B cell (primary cell): ENCODE measurements at places on chromosomes 11 and 22. TPM values are rescaled to one million over a fixed set of nuclear protein-coding genes. Genes with fewer than 3 reads are reported as not detected.

DNA sequence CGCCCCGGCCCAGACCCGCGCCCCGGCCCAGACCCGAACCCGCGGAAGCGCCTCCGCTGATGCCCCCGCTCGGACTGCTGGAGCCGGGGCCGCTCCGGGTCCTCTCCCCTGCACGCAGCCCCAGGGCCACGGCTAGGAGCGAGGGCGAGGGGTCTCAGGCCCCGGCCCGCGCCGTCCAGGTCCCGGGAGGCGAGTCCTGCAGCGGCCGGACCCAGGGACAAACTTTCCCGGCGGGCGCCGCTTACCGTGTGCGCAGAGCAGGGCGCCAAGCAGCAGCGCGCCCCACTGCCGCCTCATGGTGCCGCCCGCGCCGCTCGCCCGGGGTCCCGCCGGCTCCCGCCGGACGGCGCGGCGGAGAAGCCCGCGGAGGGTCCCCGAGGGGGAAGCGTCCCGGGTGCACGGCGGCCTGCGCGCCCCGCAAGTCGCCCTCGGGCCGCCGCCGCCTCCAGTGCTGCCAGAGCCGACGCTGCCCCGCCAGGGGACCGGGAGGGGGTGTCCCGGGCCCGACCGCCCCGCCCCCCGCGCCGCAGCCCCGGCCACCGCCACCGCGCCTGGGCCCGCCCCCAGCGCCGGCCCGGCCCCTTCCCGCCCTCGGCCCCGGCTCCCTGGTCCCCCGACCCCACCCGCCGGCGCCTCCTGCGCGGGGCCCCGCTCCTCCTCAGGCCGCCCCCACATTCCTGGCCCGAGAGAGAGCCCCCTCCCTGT is at the start of gene LRP4:
Gene LRP4, minus strand, starts transcription at position 468 of the 705 bp plus-strand sequence. Its CDS starts 171 bp downstream, at position 297.
- DNase-seq, result peak; percentile 65
- peaks cover 31% of the 10 kb centered on the region for H3K4me1 ChIP-seq
- H3K27me3 ChIP-seq, result peaks cover 53% of the 10 kb centered on the region
- no peaks in the 10 kb centered on the region for H3K36me3 ChIP-seq

DNA sequence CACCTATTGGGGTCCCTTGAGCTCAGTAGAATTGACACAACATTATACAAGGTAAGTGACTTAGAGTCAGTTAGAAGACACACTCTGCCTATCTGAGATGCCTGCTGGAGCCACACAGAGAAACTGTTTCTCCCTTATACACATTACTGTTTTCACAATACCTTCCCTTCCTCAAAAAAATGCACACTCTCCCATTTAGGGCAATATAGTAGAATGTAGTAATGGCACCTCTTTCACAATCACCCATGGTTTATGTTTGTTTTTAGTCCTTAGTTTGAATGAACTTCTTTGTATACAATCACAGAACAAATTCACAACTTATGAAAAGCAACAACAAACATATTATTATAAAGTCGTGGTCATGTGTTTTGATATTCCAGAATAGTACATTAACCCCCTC is 14.3 kb downstream of the OR52H1 start:
- H3K27ac ChIP-seq, result no peak overlapping the region
- no peak overlapping the region for H3K4me3 ChIP-seq
- H3K4me1 ChIP-seq, result no peaks in the 10 kb centered on the region

DNA sequence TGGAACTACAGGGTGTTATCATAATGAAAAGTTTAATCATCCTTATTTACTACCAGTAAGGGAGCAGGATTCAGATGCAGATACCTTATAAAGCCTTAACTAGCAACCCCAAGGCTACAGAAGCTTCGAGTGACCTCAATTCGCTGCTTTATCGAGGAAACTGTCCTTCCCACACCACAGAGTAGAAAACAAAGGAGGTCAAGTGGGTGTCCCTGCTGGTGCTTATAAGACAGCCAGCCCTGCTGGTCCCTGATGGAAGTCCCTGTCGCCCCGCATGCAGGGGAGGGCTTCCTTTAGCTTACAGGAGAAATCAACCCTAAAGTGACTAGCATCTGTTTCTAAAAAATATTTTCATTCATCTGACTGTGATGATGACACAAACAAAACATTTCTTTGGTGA is 7.3 kb downstream of the MN1 start:
- no peak overlapping the region for H3K4me3 ChIP-seq
- H3K27me3 ChIP-seq, result no peaks in the 10 kb centered on the region
- no peaks in the 10 kb centered on the region for H3K4me1 ChIP-seq

- DNase-seq, result no peak
- H3K27ac ChIP-seq, result no peak overlapping the region
- H3K27me3 ChIP-seq, result peaks cover 21% of the 10 kb centered on the region
- H3K4me1 ChIP-seq, result no peaks in the 10 kb centered on the region
- H3K36me3 ChIP-seq, result no peaks in the 10 kb centered on the region
- no peak overlapping the region for H3K4me3 ChIP-seq
These were observed 3.2 kb upstream of the SYT13 start for GRCh38 chr11:45289369-45289768.

DNA sequence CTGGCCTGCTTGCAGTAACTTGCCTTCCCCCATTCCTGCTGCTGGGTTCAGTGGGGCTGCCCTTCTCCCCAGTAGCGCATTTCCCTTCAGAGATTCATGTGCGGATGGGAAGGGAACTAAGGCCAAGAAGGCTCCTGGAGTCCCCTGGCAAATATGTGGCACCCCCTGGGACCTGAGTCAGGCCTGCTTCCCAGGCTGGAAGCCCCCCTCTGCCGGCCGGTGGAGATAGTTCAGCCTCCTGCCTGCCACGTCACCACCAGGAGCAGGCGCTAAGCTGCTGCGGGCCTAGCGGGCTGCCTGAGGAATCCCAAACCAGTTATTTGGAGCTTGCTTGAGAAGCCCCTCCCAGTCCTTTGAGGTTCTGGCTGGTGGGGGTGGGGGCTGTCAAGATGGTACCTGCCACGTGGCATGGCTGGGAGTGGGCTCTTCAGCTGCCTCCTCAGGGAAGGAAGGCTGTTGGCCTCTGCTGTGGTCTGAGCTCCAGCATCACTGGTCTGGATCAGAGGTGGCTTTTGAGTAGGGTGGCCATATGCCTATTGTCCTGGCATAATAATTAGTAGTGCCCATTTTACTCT is 2.0 kb downstream of the SERPINH1 start:
- no peak for DNase-seq
- H3K27ac ChIP-seq, result no peak overlapping the region
- H3K4me1 ChIP-seq, result peaks cover 21% of the 10 kb centered on the region
- H3K4me3 ChIP-seq, result no peak overlapping the region
- no peaks in the 10 kb centered on the region for H3K27me3 ChIP-seq

GRCh38 chr11:117519170-117519569 is 191.5 kb downstream of the CEP164 start:
- no peak overlapping the region for H3K27ac ChIP-seq
- no peaks in the 10 kb centered on the region for H3K36me3 ChIP-seq
- no peak overlapping the region for H3K4me3 ChIP-seq
- no peaks in the 10 kb centered on the region for H3K27me3 ChIP-seq
- DNase-seq, result no peak

DNA sequence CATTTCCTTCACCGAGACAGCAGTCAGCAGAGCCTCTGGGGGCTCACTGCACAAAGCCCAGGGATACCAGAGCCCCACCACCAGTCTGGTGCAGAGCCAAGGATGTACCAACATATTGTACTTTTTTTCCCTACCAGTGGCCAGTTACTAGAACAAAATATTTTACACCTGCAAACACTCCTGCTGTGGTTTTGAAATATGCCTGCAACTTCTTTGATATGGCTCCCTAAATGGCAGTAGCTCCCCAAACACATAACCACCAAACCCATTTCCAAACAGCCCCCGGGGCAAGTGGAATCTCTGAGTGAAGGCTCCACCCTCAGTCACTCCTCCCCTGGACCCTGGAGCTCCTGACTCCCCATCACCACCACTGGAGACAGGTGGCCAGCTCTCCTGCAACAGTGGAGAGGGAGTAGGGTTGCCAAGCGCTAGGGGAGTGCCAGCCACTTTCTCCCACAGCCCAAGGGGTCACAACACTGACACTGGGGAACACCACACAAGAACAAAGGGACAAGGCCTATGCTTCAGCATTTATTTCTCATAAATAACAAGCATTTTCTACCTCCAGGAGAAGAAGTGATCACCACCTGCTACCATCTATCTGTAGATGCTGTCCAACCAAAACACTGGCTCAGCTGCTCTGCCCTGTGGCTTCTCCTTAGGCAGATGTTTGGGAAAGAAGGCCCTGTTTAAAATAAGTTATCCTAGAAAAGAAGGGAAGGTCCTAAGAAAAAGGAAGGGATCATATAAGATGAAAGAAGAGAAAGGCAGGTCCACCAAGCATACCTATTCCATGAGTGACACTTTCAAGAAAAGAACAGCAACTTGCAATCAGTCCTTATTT is 15.1 kb downstream of the DGCR2 start:
- H3K27me3 ChIP-seq, result no peaks in the 10 kb centered on the region
- no peak overlapping the region for H3K27ac ChIP-seq
- H3K4me1 ChIP-seq, result peaks cover 41% of the 10 kb centered on the region

GRCh38 chr11:96194581-96195374 is 148.2 kb downstream of the MAML2 start:
- no peak overlapping the region for H3K27ac ChIP-seq
- peaks cover 44% of the 10 kb centered on the region for H3K4me1 ChIP-seq
- no peaks in the 10 kb centered on the region for H3K27me3 ChIP-seq
- no peak overlapping the region for H3K4me3 ChIP-seq
- DNase-seq, result no peak
- no peaks in the 10 kb centered on the region for H3K36me3 ChIP-seq

DNA sequence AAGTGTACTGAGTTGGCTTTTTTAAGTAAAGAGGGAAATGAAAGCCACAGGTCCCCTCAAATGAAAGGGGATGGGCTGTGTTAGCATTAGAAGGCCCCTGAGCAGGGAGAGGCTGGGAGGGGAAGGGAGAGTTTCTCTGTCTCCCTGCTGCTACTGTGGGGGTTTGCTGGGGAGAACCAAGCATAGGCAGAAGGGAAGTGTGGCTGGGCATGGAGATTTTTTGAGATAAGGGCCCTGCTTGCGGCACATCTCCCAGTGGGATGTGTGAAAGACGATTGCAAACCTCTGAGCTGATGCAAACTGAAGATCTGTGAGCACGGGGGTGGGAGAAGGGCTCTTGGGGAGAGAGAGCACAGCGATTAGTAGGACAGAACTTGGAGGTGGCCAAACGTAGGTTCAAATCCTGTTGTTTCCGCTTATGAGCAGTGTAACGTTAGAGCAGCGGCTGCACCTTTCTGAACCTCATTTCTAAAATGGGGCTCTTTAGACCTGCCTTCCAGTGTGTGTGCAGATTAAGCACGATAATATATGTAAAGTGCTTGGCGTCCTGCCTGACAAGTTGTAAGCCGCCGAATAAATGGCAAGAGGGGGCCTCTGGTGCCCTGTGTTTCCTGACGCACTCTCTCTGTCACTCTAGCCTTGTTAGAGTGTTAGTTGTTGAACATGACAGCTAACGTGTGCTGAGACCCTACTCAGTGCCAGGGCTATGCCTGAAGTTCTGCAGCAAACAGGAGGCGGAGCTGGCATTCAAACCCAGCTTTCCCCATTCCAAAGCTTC is 122.3 kb downstream of the GRIK4 start:
- no peaks in the 10 kb centered on the region for H3K4me1 ChIP-seq
- no peaks in the 10 kb centered on the region for H3K36me3 ChIP-seq
- no peaks in the 10 kb centered on the region for H3K27me3 ChIP-seq
- no peak for DNase-seq
- H3K4me3 ChIP-seq, result no peak overlapping the region

DNA sequence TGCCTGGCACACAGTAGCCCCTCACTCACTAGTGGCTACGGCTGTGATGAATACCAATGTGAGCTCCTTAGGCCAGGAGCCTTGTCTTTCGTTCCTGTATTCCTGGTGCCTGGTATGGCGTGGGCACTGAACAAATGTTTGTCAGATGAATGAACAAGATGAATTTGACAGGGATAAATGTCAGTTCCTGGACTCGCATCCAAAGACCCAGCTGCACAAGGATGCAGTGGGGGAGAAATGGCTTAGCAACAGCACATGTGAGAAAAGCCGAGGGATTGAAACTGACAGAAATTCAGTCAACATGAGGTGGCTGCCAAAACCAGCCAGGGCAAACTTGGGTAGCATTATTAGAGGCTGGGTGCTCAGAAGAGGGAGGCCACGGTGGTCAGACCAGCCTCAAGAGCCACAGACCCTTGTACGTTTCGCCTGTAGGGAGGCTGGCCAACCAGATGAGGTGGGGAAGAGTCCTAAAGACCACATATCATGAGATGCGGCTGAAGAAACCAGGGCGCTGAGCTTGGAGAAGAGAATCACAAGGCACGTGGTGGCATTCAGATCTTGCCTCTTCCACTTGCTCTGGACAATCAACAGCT is 7.7 kb upstream of the SLC22A8 start:
- peaks cover 3% of the 10 kb centered on the region for H3K4me1 ChIP-seq
- H3K36me3 ChIP-seq, result no peaks in the 10 kb centered on the region
- no peaks in the 10 kb centered on the region for H3K27me3 ChIP-seq
- no peak overlapping the region for H3K4me3 ChIP-seq
- no peak overlapping the region for H3K27ac ChIP-seq
- DNase-seq, result peak; percentile 18

GRCh38 chr11:129192150-129192549 is at the start of gene ARHGAP32:
Gene ARHGAP32 (minus strand): TSS chr11:129192325. CDS start chr11:129192198, 127 bp downstream.
- no peak for DNase-seq
- no peak within 1 kb of the TSS for H3K27ac ChIP-seq
- no peak within 1 kb of the TSS for H3K4me3 ChIP-seq
- H3K36me3 ChIP-seq, result no peaks in the 10 kb centered on the region
- no peaks in the 10 kb centered on the region for H3K4me1 ChIP-seq

DNA sequence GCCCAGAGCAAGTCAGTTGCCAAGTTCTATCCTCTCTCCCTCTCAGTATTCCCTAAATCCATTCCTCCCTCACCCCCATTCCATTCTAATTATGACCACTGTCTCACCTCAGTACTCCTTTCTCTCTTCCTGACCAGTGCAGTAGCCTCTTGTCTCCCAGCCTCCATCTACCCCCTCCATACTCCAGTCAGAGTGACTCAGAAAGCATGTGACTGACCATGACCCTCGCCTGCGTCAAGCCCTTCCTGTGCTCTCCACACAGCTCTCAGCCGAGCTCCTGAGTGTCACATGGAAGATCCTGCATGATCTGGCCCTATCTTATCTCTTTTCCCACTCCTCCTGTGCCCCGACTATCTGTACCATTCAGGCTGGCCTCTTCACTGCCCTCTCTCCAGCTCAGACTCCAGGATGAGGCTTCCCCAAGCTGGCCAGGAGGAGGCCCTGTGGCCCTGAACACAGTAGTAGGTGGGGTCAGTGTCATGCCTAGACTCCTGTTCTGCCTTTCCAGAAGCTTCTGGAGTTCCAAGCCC is 42.6 kb downstream of the NEU3 start:
- H3K4me1 ChIP-seq, result peaks cover 7% of the 10 kb centered on the region
- H3K4me3 ChIP-seq, result no peak overlapping the region
- H3K27me3 ChIP-seq, result no peaks in the 10 kb centered on the region
- DNase-seq, result no peak
- H3K36me3 ChIP-seq, result no peaks in the 10 kb centered on the region
- no peak overlapping the region for H3K27ac ChIP-seq

- no peaks in the 10 kb centered on the region for H3K4me1 ChIP-seq
- H3K27ac ChIP-seq, result no peak overlapping the region
- peaks cover 8% of the 10 kb centered on the region for H3K27me3 ChIP-seq
- no peaks in the 10 kb centered on the region for H3K36me3 ChIP-seq
- DNase-seq, result no peak
These were observed 47.4 kb downstream of the RPS6KA4 start for GRCh38 chr11:64406221-64406946.

GRCh38 chr11:2580571-2581001 is 119.2 kb downstream of the KCNQ1OT1 start:
- H3K27me3 ChIP-seq, result no peaks in the 10 kb centered on the region
- DNase-seq, result no peak
- H3K4me3 ChIP-seq, result no peak overlapping the region

GRCh38 chr11:64935359-64936081 is at the start of gene GPHA2:
Gene GPHA2 (minus strand): TSS chr11:64935893. CDS start chr11:64935460, 433 bp downstream.
- no peaks in the 10 kb centered on the region for H3K4me1 ChIP-seq
- H3K4me3 ChIP-seq, result no peak within 1 kb of the TSS
- no peaks in the 10 kb centered on the region for H3K36me3 ChIP-seq
- H3K27ac ChIP-seq, result no peak within 1 kb of the TSS

The DCHS1 gene
- total RNA-seq, result 0.78 and 0.84 TPM in 2 replicates

The ANKRD13D gene
- total RNA-seq, result 189 and 197 TPM in 2 replicates

The CRYBB2 gene
- total RNA-seq, result not detected in 2 replicates

The OR5B2 gene
- 0.27 TPM in 1 of 2 replicates, not detected in the other for total RNA-seq

The TESMIN gene
- total RNA-seq, result 4.3 and 4.6 TPM in 2 replicates
